Hepatocyte (in vitro differentiated cells): ENCODE measurements at places on chromosomes 13 and 19. TPM values are rescaled to one million over a fixed set of nuclear protein-coding genes. Genes with fewer than 3 reads are reported as not detected.
A peak's percentile ranks its signal among the peaks of the same experiment; 100 is the strongest.

Gene HSD17B14
- 91.9 and 107 TPM in 2 replicates for polyA plus RNA-seq

Gene KLK11
- polyA plus RNA-seq, result 2.2 and 2.6 TPM in 2 replicates

Gene PCP2
- polyA plus RNA-seq, result 0.60 and 0.62 TPM in 2 replicates

Gene ZFR2
- polyA plus RNA-seq, result 1.7 and 3.3 TPM in 2 replicates

- no peak for DNase-seq
Measured at GRCh38 chr13:114155926-114156883, 22.9 kb upstream of the CFAP97D2 start.

GRCh38 chr13:39816936-39817335 lies 161.5 kb downstream of the COG6 start:
- no peak for DNase-seq

DNA sequence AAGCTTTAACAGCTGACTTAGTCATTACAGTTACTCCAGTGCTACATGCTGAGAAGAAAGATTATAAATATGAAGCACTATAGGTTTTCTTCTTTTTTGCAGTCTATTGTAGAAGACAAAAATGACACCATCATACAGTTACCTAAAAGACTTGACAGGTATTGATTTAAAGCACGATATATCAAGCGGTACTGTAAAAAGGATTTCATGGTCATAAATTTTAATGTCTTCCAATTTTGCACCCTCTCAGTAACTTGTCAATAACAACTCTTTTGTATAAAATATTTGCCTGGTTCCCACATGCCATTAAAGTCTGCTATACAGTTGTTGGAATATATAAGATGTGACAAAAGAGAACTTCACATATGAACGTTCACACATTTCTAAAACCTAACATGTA lies 102.8 kb downstream of the ZIC5 start:
- DNase-seq, result no peak

- DNase-seq, result peak; percentile 57
Measured at GRCh38 chr19:47109541-47110375, 3.8 kb downstream of the ZC3H4 start.

DNA sequence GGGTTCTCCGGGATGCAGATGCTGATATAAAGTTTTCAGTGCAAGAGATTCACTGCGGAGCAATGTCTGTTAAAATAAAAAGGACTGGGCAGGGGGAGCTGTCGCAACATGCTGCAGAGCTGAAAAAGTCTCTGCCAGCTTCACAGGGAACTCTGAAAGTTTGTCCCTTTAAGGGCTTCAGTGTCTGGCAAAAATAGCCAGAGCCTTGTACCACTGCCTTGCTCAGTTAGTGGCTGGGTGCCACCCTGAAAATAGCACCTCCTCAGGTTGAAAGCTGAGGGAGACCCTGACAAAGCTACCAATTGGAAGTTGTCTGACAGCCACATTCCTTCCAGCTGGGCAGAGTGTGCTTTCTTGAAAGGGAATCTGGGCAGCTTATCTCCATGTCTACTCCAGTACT lies 3.0 kb upstream of the NDFIP2 start:
- no peak for DNase-seq

GRCh38 chr13:100306434-100306999 lies 217.6 kb downstream of the PCCA start:
- no peak for DNase-seq

GRCh38 chr13:79270859-79271258 lies 135.2 kb downstream of the RBM26 start:
- DNase-seq, result no peak

DNA sequence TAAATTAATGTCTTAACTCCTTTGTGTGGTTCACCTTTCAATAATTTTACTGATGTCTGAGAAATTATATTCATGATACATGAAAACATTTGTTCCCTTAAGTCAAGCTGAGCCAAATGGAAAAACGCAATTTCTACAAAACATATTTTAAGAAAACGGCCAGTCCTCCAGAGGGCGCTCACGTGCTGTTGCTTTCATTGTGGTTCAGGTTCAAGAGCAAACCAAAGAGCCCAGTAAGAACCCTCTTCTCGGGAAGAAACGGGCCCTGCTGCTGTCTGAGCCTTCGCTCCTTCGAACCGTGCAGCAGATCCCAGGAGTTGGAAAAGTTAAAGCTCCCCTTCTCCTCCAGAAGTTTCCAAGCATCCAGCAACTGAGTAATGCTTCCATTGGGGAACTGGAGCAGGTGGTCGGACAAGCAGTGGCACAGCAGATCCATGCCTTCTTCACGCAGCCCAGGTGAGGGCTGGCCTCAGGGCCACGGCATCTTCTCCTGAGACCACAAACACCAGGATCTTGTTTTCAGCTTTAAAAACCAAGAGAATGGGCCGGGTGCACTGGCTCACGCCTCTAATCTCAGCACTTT lies 4.3 kb downstream of the FAAP24 start:
- peak; percentile 81 for DNase-seq

- DNase-seq, result no peak
Measured at GRCh38 chr13:37123337-37123736, 17.9 kb upstream of the CSNK1A1L start.

DNA sequence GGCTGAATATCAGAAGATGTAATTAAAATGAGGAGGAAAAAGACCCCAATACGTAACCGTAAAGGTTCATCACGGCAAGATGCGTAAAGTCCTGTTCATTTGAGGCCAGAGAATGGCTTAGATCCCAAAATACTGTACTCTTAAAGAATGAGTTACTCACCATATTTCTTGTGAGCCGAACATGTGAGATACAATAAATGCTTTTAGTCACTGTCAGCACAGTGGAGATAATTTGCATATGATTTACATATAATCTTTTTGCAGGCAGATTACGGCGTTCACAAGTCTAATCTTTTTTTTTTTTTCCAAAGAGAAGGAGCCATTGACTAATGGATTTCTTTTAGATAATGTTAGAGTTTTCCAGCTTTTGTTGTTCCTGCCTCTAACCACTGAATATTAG lies 28.4 kb downstream of the AMER2 start:
- no peak for DNase-seq

DNA sequence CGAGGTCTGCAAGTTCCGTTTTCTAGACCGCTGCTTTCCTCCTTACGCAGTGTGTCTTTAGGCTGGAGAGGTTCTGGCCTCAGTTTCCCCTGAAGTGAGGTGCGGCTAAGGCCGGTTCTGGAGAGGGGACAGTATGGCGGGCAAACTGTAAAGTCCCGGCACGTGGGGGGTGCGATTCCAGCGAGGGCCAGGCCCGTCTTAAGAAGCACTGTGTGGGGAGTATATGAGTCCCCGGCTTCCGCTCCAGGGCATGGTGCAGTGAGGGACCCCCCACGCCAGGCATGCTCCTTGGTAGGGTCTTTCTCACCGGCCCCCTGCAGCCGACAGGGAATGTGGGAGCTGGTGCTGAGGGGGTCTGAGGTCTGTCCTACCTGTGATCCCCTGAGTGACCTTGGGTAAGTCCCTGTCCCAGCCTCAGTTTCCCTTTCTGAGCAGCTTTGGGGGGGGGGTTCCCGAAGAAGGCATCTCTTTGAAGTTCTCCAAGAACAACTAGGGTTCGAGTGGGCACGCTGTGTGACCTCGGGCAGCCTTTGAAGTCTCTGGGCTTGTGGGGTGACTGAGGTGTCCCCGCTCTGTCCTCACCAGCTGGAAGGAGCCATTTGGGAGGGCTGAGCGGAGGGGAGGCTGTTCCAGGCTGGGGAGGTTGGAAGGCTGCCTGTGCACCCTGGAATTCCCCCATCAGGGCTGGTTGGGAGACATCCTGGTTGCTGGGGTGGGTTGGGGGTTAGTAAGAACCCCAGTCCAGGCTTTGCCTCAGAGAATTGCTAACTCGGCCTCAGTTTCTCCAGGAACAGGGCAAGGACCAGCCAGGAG lies 1.5 kb downstream of the NFIC start:
- DNase-seq, result no peak

- DNase-seq, result peak; percentile 50
Measured at GRCh38 chr19:46515879-46516350, 20.2 kb upstream of the PNMA8B start.

DNA sequence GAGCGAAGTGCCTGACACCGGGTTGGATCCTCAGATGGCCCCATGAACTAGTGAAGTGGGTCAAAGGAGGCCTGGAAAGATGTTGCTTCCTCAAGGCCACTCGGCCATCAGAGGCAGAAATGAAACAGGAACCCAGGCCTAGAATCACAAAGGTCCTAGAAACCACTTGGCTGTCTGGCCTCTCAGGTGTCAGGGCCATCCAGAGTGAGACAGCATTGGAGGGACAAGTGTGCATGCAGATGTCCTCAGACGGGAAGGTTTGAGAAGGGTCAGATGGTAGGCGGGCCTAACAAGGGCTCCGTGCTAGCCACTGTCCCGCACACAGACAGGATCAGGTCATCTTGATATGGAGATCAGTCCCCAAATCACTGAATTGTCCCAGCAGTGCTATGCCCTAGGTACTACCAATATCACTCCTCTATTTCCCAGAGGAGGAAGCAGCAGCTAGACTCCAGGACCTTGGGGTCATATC lies 14.3 kb downstream of the CCDC97 start:
- no peak for DNase-seq

GRCh38 chr19:30785458-30786137 lies 413.4 kb downstream of the ZNF536 start:
- no peak for DNase-seq
